ENCODE measurements at places on chromosomes 7 and 10. TPM values are rescaled to one million over a fixed set of nuclear protein-coding genes. Genes with fewer than 3 reads are reported as not detected.
A peak's percentile ranks its signal among the peaks of the same experiment; 100 is the strongest.

Gene HMX3
- not detected for total RNA-seq

Gene MYH16
- not detected for total RNA-seq

Gene MYL10
- not detected for total RNA-seq

Gene GPR15LG
- total RNA-seq: not detected

Gene AGR3
- not detected for total RNA-seq

Gene SLC29A3
- total RNA-seq: 3.4 TPM

Gene LRRC17
- not detected for total RNA-seq

Gene IGFBP1
- not detected for total RNA-seq

Gene DENND2A
- total RNA-seq: not detected

Gene RSPH10B
- 3.4 TPM for total RNA-seq

GRCh38 chr10:97687785-97688781, 1.0 kb upstream of the AVPI1 start:
- DNase-seq: no peak

- DNase-seq: no peak
Observed at GRCh38 chr7:36792421-36792820, 68.1 kb upstream of the AOAH start.

DNA sequence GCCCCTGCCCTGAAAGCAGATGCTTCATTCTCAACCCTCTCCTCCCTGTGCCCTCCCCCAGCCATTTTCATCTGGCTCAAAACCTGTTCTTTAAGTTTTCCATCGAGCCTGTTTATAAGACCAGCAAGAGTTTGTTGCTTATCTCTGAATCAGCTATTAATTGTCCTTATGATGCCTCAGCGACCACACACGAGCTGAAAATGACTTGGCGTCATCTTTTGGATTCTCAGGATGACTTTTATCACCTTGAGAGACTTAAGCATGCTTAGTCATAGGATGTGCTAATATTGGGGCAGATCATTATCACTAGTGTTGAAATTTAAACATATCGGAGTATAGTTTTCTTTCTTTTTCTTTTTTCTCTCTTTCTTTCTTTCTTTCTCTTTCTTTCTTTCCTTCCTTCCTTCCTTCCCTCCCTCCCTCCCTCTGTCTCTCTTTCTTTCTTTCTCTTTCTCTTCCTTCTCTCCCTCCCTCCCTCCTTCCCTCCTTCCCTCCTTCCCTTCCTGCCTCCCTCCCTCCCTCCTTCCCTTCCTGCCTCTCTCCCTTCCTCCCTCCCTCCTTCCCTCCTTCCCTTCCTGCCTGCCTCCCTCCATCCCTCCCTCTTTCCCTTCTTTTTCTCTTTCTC, 184.5 kb downstream of the PHTF2 start:
- DNase-seq: no peak

- DNase-seq: no peak
Observed at GRCh38 chr10:49700211-49700610, 20.8 kb downstream of the C10orf53 start.

- no peak for DNase-seq
Observed at GRCh38 chr7:20778063-20778721, 8.5 kb downstream of the SP8 start.

DNA sequence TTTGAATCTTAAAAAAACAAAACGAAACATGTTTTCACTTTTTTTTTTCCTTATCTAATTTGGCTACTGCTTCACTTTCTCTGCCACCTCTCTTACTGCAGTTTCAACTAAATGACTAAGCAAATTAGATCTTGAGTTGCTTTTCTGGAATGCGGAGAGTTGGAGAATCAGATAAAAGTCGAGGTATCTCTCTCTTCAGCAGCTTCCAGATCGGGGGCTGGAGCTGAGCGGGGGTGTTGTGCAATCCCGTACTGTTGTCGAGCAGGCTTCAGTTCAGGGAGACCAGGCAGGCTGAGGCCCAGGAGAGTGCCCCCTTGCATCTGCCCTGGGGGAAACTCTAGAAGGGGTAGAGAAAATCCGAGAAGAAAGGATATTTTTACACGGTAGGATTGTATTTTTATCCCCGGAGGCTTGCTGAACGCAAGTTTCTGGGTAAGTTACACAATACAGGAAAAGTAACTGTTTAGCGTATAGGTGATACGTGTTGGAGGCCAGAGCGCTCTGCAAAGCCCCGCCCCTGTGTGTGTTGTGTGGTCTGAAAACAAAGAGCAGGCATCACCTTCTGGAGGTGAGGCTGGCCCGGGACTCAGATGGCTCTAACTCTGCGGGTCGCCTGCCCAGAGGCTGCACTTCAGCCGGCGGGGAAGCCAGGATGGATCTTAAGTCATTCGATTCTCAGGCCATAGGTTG, 116.6 kb downstream of the KLF6 start:
- DNase-seq: no peak

DNA sequence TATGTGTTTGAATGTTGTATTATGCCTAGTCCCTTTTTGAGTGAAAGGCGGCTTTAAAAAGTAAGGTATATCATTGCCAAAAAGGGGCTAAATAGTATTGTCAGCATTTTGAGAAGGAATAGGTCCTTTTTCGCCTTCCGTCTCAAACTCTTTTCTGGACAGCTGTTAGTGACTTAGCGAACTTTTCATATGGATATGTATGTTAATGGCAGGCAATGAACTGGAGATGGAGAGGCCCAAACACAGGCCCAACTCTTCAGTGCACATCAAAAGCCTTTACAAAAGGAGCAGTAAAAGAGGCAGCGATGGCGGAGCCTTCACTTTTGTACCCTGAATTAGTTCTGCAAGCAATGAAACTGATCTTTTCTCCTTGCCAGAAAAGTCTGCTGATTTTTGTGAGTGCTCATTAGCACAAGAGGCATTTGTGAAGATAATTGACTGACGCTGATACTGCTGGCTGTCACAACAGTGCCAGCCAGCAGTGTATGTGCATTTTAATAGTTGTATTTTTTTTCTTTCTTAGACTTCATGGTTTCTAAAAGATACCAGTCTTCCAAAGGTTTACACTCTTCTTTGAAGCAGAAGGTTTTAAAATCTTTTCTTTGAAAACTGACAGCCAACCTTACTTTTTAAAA, 243.7 kb upstream of the SP8 start:
- DNase-seq: no peak

- no peak for DNase-seq
Observed at GRCh38 chr10:26221541-26221940, 5.0 kb downstream of the GAD2 start.

DNA sequence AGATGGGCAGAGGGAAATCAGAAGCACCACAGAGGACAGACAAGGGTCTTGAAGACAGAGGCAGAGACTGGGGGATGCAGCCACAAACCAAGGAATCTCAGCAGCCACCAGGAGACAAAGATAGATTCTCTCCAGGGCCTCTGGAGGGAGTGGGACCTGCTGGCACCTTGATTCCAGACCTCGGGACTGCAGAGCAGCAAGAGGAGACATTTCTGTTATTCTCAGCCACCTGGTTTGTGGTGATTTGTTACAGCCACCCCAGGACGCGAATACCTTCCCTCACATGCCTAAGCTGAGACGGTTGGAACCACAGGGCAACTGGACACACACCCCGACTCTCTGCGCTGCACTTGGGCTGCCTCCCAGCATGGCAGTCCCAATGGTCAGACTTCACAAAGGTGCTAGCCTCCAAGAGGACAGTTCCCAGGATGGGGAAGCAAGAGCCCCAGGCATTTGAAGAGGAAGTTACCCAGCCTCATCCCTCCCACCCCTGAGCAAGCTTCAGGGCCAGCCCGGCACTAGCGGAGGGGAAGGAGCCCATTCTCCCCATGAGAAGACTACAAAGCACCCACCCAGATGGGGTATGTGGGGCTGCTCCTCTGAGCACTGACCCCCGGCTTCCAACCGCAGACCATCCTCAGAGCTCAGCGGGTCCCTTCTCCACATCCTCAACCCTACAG, 104.6 kb upstream of the INSIG1 start:
- no peak for DNase-seq

GRCh38 chr7:1400371-1400770, 58.9 kb downstream of the MICALL2 start:
- no peak for DNase-seq

DNA sequence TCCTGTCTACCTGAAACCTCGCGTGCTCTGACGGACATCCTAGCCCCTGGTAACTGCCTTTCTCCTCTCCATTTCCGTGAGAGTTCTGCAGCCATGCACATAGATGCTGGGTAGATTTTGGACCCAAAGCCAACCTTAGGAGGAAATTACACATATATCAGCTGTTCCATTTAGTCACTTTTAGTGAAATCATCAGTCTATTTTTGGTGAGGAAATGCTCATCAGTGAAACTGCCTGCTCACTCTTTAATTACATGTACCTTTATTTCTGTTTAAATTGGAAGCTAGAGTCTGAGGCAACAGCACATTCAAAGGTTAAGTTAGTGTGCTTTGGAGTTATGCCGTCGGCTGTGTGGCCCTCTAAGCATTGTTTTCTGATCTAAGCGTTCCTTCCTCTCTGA, 231.3 kb downstream of the WDR37 start:
- no peak for DNase-seq

DNA sequence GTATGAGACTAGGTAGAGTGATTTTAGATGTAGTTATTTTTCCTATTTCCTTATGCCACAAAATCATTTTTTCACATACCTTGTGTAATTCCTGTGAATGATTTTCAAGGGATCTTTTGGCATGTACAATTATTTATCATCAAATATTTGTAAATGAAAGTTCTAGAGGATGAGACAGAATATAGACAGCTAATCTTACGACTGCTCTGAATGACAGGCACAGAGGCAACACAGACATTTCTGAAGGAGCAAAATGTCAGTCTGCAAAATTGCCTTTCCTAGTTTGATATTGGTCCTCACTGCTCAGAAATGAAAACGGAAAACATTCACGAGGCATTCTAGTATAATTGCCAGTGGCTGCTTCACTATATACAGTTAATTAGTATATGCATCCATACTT, 810.6 kb upstream of the C7orf33 start:
- no peak for DNase-seq

GRCh38 chr10:3925184-3925583, 140.2 kb upstream of the KLF6 start:
- DNase-seq: no peak

DNA sequence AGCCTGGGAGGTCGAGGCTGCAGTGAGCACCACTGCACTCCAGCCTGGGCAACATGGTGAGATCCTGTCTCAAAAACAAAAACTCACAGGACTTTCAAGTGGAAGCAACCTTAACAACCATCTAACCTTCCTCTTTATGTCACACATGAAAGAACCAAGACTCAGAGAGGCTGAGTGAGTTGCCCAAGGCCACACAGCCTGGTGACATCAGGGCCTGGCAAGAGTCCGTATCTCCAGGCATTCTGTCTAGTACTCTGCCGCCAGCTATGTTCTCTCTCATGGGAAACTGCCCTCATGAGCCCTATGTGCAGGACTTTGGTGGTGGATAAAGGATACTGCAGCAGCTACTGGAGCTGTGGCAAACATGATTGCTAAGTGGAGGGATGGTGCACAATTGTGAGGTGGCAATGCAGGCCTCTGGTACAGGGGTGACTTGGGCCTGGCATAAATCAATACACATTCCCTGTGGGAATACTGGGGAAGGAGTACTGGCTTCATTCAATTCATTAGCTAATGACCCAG, 10.1 kb upstream of the CHCHD3 start:
- DNase-seq: no peak

GRCh38 chr7:28556025-28556424, 143.7 kb downstream of the CREB5 start:
- no peak for DNase-seq

GRCh38 chr7:154231732-154232131, 179.5 kb downstream of the DPP6 start:
- peak; percentile 51 for DNase-seq

DNA sequence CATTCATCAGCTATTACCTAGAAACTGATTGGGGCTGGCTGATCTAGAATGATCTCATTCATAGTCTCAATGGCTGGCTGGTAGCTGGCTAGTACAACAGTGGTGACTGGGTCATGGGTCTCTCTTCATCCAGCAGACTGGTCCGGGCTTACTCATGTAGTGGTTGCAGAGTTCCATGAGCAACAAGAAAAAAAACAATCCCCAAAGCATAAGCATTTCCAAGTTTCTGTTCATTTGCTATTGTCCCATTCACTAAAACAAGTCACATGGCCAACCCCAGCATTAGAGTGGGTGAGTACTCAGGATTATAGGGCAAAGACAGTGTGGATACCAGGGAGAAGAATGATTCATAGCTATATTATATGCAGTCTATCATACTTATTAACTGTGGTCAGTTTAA, 85.2 kb upstream of the SEMA3C start:
- no peak for DNase-seq

DNA sequence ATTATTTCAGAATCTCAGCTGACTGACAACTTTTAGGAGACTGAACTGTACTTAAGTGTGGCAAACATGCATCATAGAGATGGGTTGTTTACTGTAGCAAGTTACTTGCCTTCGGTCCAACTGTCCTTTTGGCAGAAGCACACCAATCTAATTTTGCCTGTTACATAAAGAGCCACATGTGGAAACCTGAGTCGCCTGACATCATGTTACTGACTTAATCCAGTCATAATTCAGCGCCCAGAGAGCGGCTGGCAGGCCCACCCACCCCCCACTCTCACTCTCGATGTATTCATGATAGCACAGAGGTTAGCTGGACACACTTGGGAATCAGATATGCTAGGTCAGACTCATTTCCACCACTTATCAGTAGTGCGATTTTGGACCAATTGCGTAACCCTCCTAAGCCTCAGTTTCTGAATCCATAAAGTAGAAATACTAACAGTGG, 57.3 kb upstream of the CAPZA2 start:
- DNase-seq: no peak

GRCh38 chr7:79175374-79175773, 278.1 kb downstream of the MAGI2 start:
- DNase-seq: no peak

GRCh38 chr10:73338801-73339368, 19.8 kb downstream of the CFAP70 start:
- peak; percentile 14 for DNase-seq

DNA sequence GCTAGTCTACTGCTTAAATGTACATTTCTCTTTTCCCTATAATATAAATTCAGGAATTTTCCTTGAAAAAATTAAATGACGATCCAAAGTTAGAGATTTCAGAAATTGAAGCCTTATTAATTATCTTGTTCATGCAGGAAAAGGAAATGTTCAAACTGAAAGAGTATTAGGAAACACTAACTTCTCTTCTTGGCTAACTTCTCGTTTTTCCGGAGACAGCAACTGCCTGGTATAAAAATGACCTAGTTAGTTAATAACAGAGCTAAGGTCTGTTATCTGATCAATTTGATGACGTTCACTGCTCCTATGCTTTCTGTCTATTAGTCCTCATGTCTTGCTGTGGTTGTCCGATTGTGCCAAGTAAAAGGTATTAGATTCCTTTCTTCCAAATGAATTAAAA, 212.5 kb downstream of the DGKB start:
- no peak for DNase-seq

DNA sequence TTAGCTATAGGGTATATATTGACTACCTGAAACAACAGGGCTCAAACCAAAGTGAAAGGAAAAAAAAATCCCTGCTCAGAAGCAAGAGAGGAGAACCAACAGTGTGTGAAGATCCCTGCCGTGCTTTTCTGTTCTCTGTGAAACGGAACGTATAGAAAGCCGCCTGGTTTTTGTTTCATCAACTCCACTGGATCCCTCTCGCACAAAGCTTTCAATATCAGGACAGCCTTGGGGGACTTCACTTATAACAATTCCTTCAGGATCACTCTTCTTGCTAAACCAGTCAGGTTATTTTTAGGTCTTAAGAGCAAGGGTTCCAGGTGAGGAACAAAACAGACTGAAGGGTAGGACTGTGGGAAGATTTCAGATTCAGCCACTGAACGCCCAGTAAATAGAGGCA, 151.1 kb upstream of the CACNA2D1 start:
- no peak for DNase-seq

GRCh38 chr7:87543623-87544022, 57.1 kb downstream of the ABCB1 start:
- DNase-seq: no peak
